ENCODE measurements at places on chromosomes 4 and X.

- DNase-seq, result no peak
Measured at GRCh38 chr4:186019269-186019668, 49.7 kb upstream of the TLR3 start.

GRCh38 chr4:32061916-32062315 is 1341.7 kb downstream of the PCDH7 start:
- DNase-seq, result peak; percentile 20

- no peak for DNase-seq
Measured at GRCh38 chrX:103002576-103002975, 61.4 kb downstream of the BEX1 start.

- DNase-seq, result peak; percentile 37
Measured at GRCh38 chr4:110514889-110515479, 39.0 kb downstream of the ENPEP start.

DNA sequence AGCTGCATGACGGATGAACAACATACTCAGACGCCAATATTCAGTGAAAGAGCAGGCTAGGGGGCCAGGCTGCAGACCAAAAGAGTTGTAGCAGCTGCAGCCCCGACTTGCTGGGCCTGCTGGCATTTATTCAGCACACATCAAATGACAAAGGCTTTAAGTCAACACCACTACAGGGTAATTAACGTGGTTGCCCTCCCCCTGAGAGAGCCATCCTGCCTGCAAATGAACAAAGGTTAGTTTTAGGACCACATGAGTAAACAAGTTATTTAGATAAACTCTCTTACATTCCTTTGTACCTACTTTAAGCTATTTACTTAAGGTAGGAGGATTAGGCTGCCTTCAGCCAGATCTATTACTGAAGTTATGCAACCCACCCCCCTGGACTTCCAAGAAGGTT is 1329.1 kb downstream of the PCDH18 start:
- DNase-seq, result no peak

GRCh38 chrX:108165383-108166111 is 74.0 kb downstream of the ATG4A start:
- DNase-seq, result peak; percentile 24

GRCh38 chrX:101160001-101160400 is 59.6 kb upstream of the DRP2 start:
- no peak for DNase-seq

GRCh38 chr4:138225477-138225876 is 16.7 kb downstream of the SLC7A11 start:
- no peak for DNase-seq

GRCh38 chrX:14232688-14233087 is 203.0 kb upstream of the GEMIN8 start:
- no peak for DNase-seq

GRCh38 chr4:56389558-56389957 is 2.3 kb upstream of the AASDH start:
- DNase-seq, result no peak

DNA sequence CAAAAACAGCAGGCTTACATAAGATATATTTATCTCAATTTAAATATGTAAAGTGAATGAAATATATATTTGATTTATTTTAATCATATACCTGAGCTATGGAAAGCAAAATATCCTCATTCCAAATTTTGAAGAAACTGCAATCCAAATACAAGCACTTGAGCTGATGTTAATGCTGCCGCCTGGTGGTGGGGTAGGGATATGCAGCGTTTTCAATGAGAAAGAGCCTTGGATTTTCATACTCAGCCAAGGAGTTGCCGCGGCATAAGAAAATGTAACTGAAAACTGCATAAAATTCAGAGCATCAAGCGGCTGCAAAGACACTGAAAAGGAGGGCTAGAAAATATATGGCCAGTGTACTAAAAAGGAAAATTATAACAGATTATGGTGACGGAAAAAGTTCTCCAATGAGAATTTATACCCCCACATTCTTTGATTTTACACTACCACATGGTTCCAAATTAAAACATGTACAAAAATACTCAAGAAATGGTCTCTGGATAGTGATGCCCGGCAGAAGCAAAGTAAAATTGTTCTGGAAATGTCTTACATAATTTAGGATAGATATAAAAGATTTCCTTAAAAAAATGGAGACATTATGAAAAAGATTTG is 660.3 kb upstream of the PITX2 start:
- DNase-seq, result peak; percentile 72

GRCh38 chrX:53190363-53190960 is 34.5 kb downstream of the KDM5C start:
- DNase-seq, result no peak

DNA sequence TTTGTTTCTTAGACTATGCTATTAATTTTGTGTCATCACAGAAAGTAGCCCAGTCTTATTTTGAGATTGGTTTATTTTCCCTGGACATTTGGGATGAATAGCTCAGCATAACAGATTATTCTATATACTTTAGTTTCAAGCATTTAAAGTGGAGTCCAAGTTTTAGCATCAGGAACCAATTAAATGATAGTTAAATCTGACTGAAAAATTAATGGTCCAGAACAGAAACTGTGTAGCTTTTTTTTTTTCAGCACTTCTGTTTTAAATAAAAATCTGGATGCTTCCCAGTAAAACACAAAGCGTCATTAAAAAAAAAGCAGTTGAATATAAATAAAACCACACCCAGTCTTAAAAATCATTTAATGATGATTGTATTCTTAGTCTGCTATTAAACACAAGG is 59.4 kb upstream of the PITX2 start:
- no peak for DNase-seq

GRCh38 chrX:124475358-124475757 is 129.0 kb downstream of the SH2D1A start:
- DNase-seq, result no peak

- no peak for DNase-seq
Measured at GRCh38 chr4:134727696-134728095, 526.1 kb upstream of the PABPC4L start.

GRCh38 chrX:115939070-115939469 is 231.5 kb upstream of the AGTR2 start:
- DNase-seq, result no peak

DNA sequence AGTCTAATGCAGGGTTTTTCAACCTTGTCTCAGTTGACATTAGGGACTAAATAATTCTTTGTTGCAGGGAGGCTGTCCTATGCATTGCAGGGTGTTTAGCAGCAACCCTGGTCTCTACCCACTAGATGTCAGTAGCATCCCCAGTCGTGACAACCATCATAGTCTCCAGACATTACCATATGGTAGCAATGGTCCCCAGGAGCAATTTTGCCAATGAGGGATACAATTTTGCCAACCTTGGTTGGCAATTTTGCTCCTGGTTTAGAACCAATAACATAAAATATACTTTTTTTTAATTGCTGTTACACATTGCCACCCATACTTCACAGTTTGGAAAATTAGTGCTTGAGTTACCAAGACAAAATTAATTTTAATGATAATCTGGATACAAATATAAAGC is 6.0 kb downstream of the EREG start:
- DNase-seq, result peak; percentile 77

- peak; percentile 85 for DNase-seq
Measured at GRCh38 chr4:80017125-80017854, 55.7 kb downstream of the ANTXR2 start.

DNA sequence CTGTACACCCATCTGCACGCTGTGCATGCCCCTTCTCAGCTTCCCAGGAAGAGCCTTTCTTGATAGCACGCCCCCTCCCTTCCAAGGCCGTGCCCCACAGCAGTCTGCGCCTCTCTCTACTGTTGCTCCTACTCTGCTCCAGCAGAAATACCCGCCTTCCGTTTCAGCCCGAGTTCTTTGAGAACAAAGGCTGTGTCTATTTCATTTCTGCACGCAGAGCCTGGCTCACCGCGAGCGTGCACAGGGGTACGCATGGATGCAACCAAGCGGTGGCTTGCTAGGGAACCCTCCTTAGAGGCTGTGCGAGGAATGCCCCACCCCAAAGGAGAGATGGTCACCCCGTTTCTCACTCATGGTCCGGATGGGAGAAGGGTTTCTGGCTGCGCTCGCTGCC is 485 bp downstream of the AADAT start:
- peak; percentile 32 for DNase-seq

- no peak for DNase-seq
Measured at GRCh38 chr4:4248885-4249203, 821 bp upstream of the TMEM128 start.

DNA sequence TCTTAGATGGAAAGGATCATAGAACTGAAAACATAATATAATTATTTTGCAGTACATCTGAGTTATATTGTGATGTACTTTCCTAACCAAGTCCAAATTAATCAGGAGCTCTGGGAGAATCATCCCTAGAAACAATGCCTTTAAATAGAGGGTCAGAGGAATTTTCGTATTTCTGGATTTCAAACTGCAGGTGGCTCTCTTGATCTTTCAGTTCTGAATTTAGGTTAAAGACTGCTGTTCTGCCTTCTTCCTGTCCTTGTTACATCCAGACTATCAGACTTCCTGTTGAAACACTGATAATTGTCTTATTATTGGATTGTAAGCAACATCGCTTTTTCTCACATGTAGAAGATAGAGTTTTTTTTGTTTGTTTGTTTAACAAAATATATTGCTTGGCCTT is 142.7 kb downstream of the RPA4 start:
- no peak for DNase-seq
